CD4-positive, alpha-beta T cell treated with Interleukin-6 at 100 ng/mL for 8 hours (primary cell): ENCODE measurements at places on chromosomes 11 and 22.
A peak's percentile ranks its signal among the peaks of the same experiment; 100 is the strongest.

DNA sequence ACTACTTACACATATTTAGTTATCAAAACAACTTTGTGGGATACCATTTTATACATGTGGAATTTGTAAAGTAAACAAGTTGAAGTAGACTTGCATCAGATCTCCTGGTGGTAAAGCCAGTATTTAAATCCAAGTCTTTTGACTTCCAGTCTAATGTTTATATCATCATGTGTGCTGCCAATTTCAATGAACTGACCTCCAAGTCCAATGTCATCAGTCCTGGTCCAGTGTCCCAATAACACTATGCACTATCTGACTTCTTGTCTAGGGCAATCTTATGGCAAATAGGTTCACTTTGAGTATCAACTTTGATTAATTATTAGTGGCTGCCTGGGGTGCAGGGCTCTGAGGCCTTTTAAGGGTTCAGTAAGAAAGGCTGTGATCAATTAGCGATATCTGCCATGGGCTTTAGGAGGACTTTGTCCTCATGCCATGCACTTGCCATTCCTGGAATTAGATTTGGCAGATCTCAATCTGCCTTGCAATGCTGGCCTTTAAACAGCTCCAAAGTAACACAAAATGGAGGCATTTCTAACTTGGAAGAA is 9.6 kb upstream of the PTS start:
- DNase-seq, result no peak

- DNase-seq, result no peak
Measured at GRCh38 chr11:13367115-13367514, 89.5 kb downstream of the BMAL1 start.

- DNase-seq, result no peak
Measured at GRCh38 chr22:40430991-40431390, 60.6 kb downstream of the SGSM3 start.

DNA sequence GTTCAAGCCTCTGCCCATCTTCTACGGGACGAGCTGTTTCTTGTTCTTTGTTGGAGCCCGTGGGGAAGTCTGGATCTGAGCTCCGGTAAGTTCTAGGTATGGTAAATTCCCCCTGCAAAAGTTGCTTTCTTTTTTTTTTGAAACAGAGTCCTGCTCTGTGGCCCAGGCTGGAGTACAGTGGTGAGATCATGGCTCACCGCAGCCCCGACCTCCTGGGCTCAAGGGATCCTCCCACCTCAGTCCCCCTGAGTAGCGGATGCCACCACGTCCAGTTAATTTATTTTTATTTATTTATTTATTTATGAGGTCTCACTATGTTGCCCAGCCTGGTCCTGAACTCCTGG is 35.5 kb upstream of the MOB2 start:
- no peak for DNase-seq

DNA sequence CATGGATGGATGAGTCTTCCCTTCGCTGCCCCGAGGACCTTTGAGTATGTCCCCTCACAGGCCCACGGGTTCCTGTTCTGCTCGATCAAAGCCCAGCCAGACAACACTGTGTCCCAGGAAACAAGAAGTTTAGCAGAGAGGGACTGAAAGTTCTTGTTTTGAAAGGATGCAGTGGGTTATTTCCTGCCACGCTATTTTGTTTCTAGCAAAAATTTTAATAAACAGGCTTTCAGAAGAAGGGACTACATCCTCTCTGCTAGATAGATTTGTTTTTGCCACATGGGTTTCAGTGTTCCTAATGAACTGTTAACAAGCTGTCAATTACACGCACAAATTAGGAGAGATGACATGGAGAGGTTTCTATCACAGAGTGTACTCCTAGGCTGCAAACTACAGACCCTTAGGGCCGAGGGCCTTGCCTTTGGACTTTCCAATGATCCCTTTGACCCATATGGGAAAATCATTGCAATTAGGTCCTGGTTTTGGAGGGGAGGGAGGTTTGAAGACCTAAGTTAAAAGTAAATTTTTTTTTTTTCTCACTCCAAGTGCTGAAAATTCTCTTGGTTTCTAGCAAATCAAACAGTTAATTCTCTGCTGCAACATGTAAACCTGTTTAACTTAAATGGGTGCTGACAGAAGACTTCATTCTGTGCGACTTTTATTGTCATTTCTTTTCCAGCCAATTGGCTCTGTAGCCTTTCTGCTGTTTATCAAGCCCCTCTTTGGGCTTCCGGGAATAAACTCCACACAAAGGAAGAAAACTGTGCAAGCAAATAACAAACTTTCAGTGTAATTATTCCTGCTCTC is 81.4 kb downstream of the RCN1 start:
- DNase-seq, result no peak

DNA sequence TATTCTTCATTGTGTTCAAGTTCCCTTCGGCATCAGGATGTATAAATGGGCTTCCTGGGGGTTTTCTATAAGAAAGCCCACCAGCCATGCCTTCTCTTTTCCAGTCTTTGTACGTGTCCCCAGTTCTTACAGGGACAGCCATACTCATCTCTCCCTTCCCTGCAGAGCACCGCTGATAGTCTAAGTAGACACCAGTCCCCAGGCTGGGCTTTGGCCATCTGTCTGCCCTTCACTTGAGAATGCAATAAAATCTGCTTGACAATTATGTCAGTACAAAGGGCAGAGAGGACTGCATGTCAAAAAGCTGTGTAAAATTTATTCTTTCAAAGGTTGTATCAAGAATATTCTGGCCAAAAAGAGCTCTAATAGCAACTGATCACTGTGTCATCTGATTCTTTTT is 27.3 kb downstream of the NTM start:
- no peak for DNase-seq

DNA sequence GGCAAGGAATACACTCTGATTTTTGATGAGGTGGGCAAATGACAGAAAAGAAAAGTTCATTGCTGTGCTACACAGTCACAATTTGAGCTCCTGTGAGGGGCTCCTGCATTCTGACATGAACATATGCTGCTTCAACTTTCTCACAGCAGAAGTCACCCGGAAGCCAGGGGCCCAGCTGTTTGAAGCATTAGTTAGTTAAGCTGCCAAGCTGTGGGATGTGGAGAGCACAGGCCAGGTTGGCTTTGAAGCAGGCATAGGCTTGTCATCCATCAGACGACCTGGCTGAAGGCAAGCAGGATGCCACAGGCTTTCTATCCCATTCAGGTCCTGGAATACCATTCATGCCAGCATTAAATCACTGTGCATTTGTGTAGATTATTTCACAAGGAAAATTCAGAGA is 63.1 kb downstream of the MTNR1B start:
- no peak for DNase-seq

- DNase-seq, result no peak
Measured at GRCh38 chr11:10272132-10272531, 21.9 kb downstream of the SBF2 start.

DNA sequence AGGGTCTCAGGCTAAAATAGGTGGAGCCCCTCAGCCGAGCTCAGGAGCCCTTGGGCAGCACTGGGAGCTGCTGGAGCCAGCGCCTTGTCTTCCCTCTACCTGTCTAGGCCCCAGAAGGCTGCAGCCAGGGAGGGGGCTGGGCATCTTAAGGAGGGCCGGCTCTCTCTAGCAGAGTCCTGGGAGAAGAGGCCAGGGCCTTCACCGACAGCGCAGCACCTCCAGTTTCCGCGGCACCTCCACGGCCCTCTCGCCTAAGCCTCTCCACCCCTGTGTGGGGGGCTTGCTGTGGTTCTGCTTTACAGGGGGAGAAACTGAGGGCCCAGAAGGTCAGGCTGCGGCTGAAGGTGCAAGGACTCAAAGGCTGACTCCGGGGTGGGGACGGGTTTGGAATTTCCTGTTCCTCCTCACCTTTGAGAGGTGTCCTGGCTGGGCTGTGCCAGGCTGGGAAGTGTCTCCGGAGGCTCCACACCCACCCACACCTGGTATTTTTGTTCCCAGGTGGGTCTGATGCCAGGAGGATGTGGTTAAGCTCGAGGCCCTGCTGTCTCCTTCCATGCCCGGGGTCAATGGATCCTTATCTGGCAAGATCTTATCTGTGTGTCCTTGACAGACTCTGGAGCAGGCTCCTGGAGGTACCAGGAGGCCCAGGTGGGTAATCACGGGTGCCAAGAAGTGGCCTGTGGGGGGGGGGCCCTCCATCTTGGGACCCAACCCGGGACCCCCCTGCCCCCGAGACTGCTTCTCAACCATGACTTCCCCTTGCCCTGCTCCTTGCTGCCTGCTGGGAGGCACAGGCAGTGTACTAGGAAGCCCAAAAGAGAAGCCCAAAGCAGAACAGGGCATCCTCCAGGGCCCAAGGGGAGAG is 95.3 kb upstream of the FGF3 start:
- DNase-seq, result no peak

DNA sequence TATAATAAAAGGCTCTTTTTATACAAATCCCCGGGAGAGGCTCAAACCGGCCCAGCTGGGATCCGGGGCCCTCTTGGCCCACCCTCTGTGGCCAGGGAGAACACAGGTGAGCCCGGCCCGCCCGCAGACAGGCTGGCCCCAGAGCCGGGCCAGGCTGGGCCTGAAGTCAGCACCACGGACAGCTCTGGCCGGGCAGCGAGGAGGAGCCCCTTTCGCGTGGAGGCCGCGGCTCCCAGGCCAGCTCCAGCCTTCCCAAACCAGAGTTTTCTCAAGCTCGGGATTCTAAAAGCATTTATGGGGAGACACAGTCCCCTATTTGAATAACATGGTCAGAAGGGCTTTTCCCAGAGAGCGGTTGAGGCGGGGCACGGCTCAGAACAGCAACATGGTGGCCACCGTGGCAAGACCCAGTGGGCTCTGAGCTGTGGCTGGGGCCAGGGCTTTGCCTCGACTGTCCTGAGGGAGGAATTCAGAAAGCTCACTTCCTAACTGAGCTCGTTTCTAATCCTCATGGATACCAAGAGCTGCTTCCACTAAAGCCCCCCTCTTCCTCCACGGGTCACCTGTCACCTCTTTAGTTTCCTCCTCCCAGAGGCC is 115.4 kb downstream of the BRD1 start:
- no peak for DNase-seq

DNA sequence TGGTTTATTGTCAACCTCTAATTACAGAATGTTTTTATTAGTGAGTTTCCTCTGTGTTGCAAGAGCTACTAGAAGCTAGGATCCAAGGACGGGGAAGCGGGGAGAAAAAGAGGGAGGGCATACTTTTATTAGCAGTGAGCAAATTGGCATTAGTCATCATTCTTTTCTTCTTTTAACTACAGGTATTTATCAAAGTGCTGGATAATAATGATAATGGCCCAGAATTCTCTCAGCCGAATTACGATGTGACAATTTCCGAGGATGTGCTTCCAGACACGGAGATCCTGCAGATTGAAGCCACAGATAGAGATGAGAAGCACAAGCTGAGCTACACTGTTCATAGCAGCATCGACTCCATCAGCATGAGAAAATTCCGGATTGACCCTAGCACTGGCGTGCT is 179.7 kb upstream of the MTNR1B start:
- no peak for DNase-seq

GRCh38 chr11:112355726-112356125 is 95.1 kb upstream of the PLET1 start:
- DNase-seq, result no peak

GRCh38 chr11:19849107-19849789 is 136.6 kb downstream of the NAV2 start:
- no peak for DNase-seq

- no peak for DNase-seq
Measured at GRCh38 chr11:14393889-14394288, 34.9 kb upstream of the RRAS2 start.

DNA sequence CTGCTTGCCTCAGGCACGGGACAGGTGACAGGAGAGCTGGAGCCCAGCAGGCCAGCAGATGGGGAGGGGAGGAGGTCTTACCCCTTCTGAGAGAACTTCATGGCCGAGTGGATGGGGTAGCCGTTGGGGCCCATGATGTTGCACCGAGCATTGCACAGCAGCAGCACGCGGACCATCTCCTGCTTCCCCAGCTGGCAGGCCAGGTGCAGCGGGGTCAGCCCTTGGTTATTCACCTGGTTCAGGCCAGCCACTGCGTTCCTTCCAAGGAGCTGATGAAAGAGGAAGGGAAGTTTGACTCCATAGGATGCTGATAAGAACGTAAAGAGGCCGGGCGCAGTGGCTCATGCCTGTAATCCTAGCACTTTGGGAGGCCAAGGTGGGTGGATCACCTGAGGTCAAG is 29.4 kb upstream of the BAIAP2L2 start:
- no peak for DNase-seq

GRCh38 chr11:71355281-71355680 is 92.9 kb downstream of the DHCR7 start:
- no peak for DNase-seq

DNA sequence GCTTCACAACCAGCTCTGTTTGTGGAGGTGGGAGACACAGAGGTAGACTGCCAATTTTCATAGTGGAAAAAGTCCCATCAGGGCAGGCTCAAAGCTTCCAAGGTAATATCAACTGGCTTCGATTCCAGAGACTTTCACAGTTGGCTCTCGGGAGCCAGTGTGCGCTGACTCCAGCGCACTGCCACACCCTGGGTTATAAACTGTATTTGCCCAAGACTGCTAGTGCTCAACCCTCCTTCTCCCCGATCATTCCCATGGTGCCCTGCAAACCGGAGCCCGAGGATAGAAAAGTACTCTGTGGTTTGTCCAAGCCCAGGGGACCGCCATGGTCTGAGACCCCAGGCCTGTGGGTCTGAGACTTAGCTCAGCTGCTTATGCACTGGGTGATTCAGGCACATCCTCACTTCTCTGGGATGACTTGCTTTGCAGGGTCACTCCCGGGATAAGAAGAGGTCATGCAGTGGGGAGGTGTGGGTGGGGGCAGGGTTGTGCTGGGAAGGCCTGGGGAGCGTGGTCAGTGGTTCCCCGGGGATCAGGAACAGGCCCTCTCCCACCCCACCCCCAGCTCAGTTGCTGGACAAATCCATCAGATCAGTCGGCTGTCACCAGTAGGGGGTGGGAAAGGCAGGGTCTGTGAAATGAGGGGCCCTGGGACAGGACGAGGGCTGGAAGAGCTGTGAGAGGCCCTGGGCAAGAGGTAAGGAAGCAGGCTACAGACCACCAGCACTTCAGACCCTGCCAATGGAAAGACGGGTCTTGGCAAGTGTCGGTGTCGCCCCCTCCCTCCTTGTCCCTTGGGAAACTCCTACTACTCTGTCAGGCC is 26.7 kb upstream of the PICK1 start:
- DNase-seq, result no peak

DNA sequence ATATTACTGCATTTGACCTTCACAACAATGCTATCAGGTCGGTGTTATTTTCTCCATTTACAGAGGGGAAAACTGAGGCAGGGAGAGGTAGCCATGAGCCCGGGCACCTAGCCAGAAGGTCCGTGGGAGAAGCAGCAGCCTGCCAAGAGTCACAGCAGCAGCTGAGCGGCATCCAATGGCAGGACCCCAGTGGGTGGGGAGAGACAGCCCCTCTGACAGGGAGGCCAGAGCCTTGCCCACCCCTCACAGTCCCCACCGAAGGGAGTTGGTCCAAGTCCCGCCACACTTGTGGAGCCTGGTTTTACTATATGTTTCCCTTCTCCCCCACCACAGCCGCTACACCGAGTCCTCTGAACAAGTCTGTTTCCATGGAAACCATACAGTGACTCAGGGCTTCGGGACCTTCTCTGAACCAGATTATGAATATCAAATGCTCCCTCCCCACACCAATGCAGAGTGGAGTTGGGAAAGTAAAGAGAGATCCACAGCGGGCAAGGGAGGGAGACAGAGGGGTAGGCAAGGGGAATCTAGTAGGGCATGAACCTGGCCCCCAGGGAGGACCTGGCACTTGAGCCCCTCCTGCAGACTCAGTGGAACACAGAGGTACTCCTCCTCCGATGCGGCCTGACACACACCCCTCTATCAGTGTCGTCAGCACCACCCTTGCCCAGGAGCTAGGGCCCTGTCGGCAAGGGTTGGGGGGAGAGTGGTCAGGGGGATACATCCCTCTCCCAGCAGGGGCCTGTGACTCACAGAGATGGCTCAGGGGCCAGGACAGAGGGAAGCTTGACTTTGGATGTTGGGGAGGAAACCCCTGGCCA is 2.5 kb downstream of the CHST1 start:
- no peak for DNase-seq

GRCh38 chr11:67271541-67272284 is 5.4 kb downstream of the GRK2 start:
- DNase-seq, result peak; percentile 47
